ENCODE measurements at places on chromosomes 2 and 18. TPM values are rescaled to one million over a fixed set of nuclear protein-coding genes. Genes with fewer than 3 reads are reported as not detected.

Gene STK17B
- total RNA-seq: 382 TPM

Gene ATOH8
- 0.10 TPM for total RNA-seq

Gene CD8B
- total RNA-seq: 3.0 TPM

Gene CAVIN2
- total RNA-seq: not detected

Gene FOXD4L1
- total RNA-seq: 0.22 TPM

Gene GKN1
- total RNA-seq: not detected

Gene SLC4A5
- total RNA-seq: 4.6 TPM

Gene NFATC1
- total RNA-seq: 54.0 TPM

Gene GALM
- 29.9 TPM for total RNA-seq

Gene PFN4
- total RNA-seq: not detected

Gene CXCR1
- 0.28 TPM for total RNA-seq

Gene MC4R
- not detected for total RNA-seq

Gene CENPA
- total RNA-seq: 31.0 TPM

Gene FLACC1
- 5.5 TPM for total RNA-seq

Gene GAL3ST2
- total RNA-seq: 0.20 TPM

Gene MAP3K19
- not detected for total RNA-seq

Gene TMBIM1
- 85.0 TPM for total RNA-seq

Gene UGT1A9
- not detected for total RNA-seq

Gene ERMN
- total RNA-seq: 3.5 TPM

Gene RSAD2
- 12.9 TPM for total RNA-seq

Gene ACVR1C
- total RNA-seq: 1.8 TPM

Gene ERBB4
- not detected for total RNA-seq

Gene ITPRIPL1
- 27.9 TPM for total RNA-seq

Gene KIF5C
- total RNA-seq: 4.8 TPM

Gene TBC1D8
- total RNA-seq: 0.67 TPM

Gene SLC30A3
- 0.12 TPM for total RNA-seq

Gene VWC2L
- total RNA-seq: not detected

Gene ALPP
- not detected for total RNA-seq

Gene CDH7
- total RNA-seq: not detected

Gene TMEM163
- total RNA-seq: 0.17 TPM

Gene BMP10
- total RNA-seq: not detected

Gene MAB21L4
- not detected for total RNA-seq

Gene KLHL30
- total RNA-seq: not detected

Gene IL1R2
- not detected for total RNA-seq

Gene FASTKD2
- 19.5 TPM for total RNA-seq

Gene VIL1
- total RNA-seq: not detected

All from activated naive CD4-positive, alpha-beta T cell treated with anti-CD3 and anti-CD28 coated beads, Interleukin-2, amount 10 ng/mL, durations not matched to agents 5 hours and 36 hours (primary cell).